Dermis microvascular lymphatic vessel endothelial cell (primary cell): ENCODE measurements at places on chromosomes 3 and 15. TPM values are rescaled to one million over a fixed set of nuclear protein-coding genes. Genes with fewer than 3 reads are reported as not detected.

DNA sequence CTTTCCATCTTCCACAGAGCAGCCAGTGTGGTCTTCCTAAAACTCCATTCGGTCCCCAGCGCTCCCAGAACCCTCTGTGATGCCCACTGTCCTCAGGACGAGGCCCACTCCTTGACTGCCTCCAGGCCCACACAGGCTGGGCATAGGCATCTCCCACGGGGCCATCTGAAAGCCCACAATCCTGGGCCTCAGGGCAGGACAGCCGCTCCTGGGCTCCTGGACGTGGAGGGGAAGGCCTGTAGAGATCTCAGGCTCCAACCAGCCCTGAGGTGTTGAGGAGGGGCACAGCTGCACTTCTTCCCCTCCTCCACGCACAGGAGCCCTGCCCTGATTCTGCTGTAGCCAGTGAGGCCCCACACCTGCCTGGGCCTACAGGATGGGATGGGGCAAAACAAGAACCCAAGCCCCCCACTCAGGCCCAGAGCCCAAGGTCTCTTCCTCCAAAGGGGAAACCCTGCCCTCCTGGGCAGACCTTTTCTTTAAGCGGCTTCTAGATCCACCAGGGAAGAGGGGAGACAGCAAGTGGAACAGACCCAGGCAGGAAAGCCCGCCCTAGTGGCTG lies 25.9 kb downstream of the SHISA5 start:
- no peak for DNase-seq

GRCh38 chr3:99875929-99876841 lies 58.5 kb downstream of the CMSS1 start:
- peak; percentile 91 for DNase-seq

DNA sequence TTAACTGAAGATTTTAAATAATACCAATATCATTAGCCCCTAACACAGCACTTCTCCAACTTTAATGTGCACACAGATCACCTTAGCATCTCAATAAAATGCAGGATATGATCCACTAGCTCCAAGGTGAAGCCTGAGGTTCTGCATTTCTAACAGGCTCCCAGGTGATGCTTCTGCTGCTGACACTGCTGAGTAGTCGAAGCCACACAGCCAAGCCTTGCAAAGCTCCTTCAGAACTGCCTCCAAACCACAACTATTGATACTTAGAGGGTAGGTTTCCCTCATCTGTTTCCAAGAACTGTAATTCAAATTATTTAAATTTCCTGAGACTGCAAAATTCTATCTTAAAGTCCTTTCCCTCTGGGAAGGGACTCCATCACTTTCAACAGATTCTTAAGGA lies 3.9 kb downstream of the RIOX2 start:
- DNase-seq: no peak

- DNase-seq: no peak
These were observed 135.7 kb downstream of the ZPLD1 start for GRCh38 chr3:102570511-102570910.

Gene CLDN16
- total RNA-seq: not detected in 2 replicates

- no peak for DNase-seq
These were observed 7.8 kb upstream of the ICE2 start for GRCh38 chr15:60486742-60487141.

DNA sequence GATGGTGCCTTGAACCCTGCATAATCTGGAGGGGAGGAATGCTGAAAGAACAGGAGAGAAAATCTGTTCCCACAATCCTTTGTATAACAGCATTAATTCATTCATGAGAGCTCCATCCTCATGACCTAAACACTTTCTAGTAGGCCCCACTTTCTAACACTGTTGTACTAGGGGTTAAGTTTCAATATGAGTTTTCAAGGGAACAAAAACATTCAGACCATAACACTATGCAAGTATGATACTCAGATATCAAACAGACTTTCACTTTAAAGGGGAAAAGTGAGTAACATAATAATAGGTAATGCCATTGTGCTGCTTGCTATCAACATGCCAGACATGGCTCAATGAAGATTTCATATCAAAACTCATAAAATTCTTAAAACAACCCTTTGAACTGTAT lies 32.4 kb upstream of the PLSCR2 start:
- DNase-seq: no peak

Gene RHCG
- total RNA-seq: not detected in 2 replicates

DNA sequence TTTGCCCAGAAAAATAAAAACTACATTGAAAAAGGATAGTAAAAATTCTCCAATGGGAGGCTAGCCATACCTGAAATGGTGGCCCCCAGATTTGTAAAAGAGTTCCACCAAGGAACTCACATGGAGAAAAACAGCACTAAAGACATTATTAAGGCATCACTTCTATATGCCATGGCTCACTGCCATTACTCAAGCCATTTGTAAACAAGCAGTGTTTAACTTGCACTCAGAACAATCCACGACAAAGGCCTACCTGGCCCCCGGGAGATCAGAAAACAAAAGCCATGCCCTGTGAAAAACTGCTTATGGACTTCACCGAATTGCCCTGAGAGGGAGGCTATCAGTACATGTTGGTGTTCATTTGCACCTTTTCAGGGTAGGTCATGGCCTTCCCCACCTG lies 19.6 kb downstream of the CCR8 start:
- no peak for DNase-seq

- DNase-seq: no peak
These were observed 28.0 kb upstream of the CCDC174 start for GRCh38 chr3:14623569-14624051.
